ENCODE measurements at places on chromosomes 2 and 18.
A peak's percentile ranks its signal among the peaks of the same experiment; 100 is the strongest.

GRCh38 chr2:157874997-157875640, 1.0 kb downstream of the ACVR1 start:
- peak; percentile 20 for DNase-seq

GRCh38 chr2:186713691-186714090, 19.8 kb downstream of the FAM171B start:
- DNase-seq, result no peak

DNA sequence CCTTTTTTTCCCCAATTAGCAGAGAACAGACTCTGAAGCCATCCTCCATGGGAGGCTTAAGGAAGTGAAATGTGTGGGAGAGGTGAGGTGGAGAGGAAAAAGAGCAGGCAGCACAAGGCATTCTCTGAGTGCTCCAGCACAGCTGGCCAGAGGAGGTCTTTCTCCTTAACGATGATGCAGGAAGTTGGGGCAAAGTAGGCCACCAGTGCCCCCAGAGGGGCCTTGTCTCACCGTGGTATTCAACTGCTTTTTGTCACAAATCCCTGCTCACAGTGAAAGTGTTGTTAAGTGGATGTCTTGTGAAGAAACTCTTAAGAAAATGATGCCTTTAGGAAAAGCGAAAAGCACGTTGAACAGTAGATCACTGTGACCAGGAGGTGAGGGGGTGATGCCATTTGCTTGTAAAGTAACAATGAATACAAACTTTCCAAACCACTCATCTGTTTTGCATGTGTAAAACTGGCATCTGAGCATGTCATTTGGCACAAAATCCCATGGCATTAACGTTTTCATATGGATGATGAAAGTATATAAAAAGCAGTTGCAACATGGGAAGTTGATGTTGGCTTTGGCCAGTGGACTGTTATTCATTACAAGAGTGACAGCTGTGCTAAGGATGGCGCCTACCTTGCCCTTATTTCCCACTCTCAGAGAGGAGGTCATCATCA, 49.2 kb upstream of the CDC42EP3 start:
- DNase-seq, result no peak

DNA sequence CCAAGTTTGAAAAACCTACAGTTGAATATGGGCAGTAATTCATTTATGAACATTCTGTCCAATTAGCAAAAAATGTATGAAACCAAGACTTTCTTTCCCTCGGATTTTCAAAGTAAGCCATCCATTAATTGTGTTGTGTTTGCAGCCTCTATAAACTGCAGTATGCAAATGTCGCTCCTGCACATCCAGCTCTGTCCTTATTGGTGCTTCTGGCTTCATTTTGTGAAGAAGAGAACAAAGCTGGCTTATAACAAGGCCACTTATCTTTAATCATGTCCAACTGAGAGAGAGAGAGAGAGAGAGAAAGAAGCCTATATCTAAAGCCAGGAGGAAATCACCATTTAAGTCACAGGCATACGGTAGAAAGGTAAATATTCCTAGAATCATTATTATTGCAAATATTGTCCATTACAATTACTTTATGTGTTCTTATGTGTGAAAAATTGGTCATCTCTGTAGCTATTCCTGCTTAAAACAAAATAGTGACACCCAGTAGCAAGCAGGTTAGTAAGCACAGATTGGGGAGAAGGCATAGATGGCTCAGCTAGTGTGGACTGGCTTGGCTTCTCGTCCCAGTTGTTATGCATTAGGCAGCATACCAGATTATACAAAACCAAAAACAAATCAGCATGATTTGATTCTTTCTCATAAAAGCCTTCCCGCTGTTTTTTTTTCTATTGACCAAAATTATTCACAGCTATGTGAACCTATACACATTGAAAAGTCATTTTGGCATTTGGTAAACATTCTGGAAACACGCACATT, 726.4 kb upstream of the SOX11 start:
- DNase-seq, result no peak

DNA sequence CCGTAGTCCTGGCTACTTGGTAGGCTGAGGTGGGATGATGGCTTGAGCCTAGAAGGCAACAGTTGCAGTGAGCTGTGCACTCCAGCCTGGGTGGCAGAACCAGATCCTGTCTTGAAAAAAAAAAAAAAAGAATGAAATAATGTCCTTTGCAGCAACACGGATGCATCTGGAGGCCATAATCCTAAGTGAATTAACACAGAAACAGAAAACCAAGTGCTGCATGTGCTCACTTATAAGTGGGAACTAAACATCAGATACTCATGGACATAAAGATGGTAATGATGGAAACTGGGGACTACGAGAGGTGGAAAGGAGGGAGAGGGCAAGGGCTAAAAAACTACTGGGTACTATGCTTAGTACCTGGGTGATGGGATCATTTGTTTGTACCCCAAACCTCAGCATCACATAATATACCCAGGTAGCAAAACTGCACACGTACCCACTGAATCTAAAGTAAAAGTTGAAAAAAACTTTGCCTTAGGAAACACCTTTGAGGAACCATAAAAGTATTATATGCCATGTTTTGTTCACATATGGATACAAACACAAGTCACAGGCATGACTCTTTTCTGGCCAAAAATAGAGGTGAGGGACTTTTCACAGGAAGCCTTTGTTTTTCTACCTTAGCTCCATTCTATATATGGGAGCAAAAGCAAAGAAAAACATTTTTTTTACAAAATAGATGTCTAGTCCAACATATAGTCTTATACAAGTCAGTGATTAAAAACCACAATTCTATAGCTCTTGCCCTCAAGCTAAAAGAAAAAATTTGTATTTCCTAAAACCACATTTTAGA, 36.6 kb downstream of the GPR155 start:
- DNase-seq, result no peak

DNA sequence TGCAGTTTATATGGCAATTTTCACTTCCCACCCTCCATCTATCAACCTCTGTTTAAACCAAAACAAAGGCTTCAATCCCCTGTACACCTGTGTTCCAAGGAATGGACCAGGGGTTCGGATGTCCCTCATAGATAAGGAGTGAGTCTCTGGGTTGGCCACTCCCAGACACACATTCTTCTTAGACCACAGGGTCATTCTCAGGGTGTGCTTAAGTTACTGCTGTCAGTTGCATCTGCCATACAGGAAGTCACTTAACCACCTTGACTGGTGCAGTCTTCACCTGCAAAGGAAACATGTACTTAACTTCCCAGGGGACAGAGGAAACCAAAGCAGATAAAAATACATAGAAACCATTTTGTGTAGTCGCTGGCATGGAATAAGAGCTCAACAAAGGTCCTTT, 151.0 kb upstream of the NDUFV2 start:
- DNase-seq, result no peak

- no peak for DNase-seq
These were observed 73.9 kb downstream of the ACKR3 start for GRCh38 chr2:236643480-236643879.

- no peak for DNase-seq
These were observed 376.3 kb upstream of the UBE2E3 start for GRCh38 chr2:180604077-180604476.

- DNase-seq, result no peak
These were observed 513.1 kb downstream of the PARD3B start for GRCh38 chr2:205058409-205058808.

DNA sequence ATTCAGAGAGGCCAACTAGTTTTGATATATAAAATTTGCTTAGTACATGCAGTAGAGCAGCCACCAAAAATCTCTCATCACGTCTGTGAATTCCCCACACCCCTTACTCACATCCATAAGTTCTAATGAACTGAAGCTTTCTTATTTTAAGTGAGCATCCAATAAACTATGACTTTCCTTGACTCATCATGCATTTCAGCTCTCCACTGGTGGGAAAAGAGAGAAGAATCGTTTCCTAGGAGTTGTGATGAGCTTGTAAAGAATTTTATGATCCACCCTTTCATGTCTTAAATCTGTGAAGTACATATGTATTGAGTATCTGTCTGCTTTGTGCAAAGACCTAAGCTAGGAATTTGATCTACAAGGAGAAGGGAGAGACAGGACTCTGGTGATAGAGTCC, 428.6 kb downstream of the SETBP1 start:
- no peak for DNase-seq

GRCh38 chr2:146764301-146764700, 1080.5 kb upstream of the ACVR2A start:
- DNase-seq, result no peak

DNA sequence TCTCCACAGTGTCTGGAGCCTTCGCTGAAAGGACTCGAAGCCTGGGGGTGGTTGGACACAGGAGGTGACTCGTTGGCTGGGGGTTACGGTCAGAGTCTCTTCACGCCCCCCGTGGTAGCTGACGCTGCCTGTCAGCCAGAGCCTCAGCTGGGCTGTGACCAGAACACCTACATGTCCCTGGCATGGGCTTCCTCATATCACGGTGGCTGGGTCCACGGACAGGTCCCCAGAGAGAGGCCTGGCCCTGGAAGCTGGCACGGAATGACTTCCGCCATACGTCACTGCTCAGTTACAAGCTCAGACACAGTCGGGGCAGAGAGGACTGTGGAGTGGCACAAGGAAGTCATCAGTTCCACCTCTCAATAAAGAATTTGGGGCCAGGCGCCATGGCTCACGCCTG, 28.5 kb downstream of the ITGB1BP1 start:
- no peak for DNase-seq

- no peak for DNase-seq
These were observed 83.7 kb upstream of the SLC1A4 start for GRCh38 chr2:64905338-64906024.

GRCh38 chr18:4637876-4638275, 182.8 kb upstream of the DLGAP1 start:
- DNase-seq, result no peak

DNA sequence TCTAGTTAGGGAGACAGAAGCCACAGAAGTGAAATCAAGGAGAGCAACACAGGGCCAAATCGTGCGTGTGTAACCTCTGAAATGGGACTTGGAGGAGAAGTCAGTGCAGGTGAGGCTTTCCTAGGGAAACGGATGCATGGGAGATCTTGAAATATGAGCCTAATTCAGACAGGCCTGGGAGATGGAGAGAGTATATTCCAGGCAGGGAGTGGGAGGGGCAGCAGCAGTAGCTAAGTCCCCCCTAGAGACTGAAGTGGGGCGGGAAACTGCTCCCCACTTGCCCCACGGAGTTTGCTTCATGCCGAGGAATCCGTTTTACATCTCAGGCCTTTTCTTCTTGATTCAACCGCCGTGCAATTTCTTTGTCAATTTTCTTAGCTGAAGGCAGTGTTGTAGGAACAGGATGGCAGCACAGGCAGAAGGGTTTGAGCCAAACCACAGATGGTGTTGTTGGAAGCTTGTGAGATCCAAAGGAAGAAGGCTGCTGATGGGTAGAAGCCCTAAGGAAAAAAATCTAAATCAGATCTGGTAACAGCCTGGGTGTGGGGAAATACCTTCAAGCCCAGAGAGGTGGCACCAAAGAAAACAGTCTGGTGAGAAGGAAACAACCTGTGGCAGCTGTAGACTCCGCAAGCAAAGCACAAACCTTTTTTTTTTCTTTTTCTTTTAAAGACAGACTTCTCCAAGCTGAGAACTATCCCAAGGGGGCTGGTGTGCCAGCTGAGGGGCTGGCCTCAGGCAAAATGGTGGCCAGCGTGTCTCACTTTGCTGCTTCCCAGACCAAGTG, 40.2 kb downstream of the EPAS1 start:
- DNase-seq, result no peak

DNA sequence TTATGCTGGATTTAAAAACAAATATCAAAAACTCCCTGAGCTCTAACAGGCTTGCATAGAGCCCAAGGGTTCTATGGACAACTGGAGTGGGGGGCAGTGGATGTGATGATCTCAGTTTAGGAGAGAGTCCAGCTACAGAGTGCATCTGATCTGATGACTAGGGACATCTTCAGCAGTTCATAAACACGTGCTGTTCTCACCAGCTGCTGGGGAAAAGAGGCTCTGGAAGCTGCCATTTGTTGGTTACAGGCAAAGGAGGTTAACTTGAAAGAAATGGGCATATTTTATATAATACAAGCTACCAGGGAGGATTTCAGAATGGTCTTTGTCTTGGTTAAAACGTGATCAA, 36.0 kb upstream of the ZNF396 start:
- DNase-seq, result no peak

DNA sequence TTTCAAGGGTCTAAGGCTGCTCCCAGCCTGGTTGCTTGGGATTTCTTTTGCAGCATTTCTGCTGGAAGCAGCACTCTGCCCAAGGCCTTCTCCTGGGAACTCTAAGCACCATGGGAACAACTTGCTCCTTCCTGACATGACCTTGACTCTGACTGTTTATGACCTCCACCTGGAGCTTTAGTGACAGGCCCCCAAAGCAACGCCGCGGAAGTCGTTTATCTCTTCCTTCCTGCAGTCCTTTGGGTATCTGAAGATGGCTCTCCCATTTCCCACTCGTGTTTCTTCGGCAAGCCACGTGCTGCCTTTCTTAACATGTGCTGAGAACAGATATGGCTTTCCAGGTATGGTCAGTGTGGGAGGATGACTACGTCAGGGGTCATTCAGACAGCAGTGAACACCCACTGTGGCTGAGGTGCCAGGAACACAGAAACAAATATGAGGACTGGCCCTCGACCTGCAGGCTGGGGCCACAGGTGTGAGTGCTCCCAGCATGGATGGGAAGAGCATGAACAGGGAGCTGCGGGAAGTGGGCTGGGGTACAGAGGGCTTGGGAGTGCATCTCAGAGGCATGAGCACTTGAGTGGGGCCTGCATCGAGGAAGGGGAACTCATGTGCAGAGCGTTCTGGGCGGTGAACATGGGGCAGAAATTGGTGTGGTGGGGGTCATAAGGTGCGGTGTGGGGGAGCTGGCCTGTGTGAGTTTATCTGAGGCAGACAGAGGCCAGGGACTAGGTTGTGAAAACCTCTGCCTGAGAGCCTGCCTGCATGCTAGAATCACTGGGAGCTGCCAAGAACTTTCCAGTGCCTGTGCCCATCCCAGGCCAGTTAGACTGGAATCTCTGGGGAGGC, 140.5 kb downstream of the TSN start:
- no peak for DNase-seq

- DNase-seq, result no peak
These were observed 92.8 kb downstream of the ASAP2 start for GRCh38 chr2:9299161-9300100.

DNA sequence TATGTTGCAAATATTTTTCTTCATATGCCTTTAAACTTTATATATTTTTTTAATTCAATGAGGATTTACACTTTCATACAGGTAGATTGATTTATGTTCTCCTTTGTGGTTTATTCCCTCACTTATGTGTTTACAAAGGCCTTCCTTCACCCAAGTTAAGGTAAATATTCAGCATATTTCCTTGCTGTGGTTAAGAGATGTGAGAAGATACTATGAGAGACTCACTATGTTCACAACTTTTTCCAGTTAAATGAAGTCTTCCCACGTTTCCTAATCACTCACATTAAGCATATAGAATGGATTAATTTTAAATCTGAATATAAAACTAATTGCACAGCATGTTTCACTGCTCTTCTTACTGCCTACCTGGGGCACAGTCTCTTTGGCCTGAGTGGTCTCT, 597 bp downstream of the PECR start:
- no peak for DNase-seq

GRCh38 chr2:52572469-52572894, 1195.1 kb upstream of the CHAC2 start:
- no peak for DNase-seq

Data from activated CD4-positive, alpha-beta T cell treated with anti-CD3 and anti-CD28 coated beads, Interleukin-2, amount 50 U/mL, for 1 hour (primary cell).